ENCODE measurements at places on chromosomes 11 and 22. TPM values are rescaled to one million over a fixed set of nuclear protein-coding genes. Genes with fewer than 3 reads are reported as not detected.

MYBPC3 gene
- 0.18 TPM for total RNA-seq

DNA sequence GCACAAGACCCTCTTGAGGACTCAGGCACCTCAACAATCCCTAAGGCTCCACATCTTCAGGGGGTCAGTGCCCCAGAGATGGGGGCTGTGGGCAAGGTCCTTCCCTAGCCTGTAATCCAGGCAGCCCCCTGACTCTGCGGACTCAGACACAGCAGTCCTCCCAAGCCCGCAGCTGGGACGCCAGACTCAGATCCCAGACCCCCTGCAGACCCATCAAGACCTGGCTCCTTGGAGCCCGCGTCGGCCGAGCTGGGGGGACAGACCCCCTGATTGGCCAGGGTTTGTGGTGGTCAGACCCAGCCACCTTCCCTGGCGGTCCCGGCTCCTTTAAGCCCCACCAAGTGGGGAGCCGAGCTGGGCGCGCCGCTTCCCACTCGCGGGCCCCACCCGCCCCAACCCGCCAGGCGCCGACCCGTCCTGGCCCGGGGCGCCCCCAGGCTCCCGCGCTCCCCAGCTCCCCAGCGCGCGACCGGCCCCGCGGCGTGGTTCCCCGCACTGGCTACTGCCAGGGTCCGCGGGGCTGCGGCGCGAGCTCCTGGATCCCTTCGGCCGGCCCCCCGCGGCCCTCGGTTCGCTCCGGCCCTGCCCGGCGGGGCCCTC is 458 bp downstream of the OSBPL5 start:
- DNase-seq: no peak

GRCh38 chr11:46905806-46906205 is 12.5 kb downstream of the LRP4 start:
- no peak for DNase-seq

GRCh38 chr11:74694136-74694930 is 36.9 kb downstream of the CHRDL2 start:
- no peak for DNase-seq

Measured in cerebellum (tissue), 4 donors.